ENCODE measurements at places on chromosomes 1 and 21. TPM values are rescaled to one million over a fixed set of nuclear protein-coding genes. Genes with fewer than 3 reads are reported as not detected.

PADI2 gene
- 0.17 TPM for total RNA-seq

LCE1E gene
- not detected for total RNA-seq

DNA sequence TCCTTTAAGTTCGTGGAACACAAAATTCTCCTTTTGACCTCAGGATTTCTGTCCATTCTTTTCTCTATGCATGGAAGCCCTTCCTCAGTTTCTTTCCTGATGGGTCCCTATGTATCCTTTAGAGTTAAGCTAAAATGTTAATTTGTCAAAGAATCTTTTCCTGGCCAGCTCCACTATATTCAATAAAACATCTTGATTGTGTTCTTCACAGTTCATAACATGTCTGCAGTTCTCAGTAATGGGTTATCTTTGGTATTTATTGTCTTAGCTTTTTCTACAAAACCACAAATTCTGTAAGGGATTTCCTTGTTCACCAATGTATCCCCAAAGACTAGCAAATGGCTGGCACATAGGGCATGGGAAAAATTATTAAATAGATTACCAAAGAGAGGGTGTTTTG lies 998.5 kb downstream of the ADGRL2 start:
- DNase-seq: no peak

- DNase-seq: no peak
Measured at GRCh38 chr1:52599236-52599635, 2.9 kb upstream of the GPX7 start.

GRCh38 chr1:165623624-165624023 lies 7.4 kb upstream of the MGST3 start:
- DNase-seq: no peak

GRCh38 chr21:31236528-31236927 lies 107.5 kb downstream of the TIAM1 start:
- no peak for DNase-seq

GRCh38 chr21:44905728-44906090 lies 15.0 kb downstream of the ITGB2 start:
- DNase-seq: no peak

DNA sequence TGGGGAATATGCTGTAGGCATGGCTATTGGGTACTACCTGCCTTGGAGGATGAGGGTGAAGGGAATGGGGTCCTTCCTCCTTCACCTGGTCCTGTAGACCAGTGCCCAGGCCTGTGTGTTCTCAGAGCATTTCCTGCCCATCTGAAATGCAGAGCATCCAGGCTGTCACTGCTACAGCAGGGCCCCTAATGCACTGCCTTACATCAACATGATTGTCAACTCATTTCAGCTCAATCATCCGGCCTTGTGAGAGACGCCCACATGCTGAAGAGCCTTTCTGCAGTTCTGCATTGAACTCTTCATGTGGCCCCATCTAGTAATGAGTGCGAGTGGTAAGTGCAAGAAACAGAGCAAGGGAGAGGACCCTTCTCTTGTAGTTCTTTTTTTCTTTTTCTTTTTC lies 39.8 kb upstream of the SRP9 start:
- DNase-seq: no peak

GRCh38 chr1:231248778-231249177 lies 7.8 kb downstream of the GNPAT start:
- DNase-seq: no peak

DNA sequence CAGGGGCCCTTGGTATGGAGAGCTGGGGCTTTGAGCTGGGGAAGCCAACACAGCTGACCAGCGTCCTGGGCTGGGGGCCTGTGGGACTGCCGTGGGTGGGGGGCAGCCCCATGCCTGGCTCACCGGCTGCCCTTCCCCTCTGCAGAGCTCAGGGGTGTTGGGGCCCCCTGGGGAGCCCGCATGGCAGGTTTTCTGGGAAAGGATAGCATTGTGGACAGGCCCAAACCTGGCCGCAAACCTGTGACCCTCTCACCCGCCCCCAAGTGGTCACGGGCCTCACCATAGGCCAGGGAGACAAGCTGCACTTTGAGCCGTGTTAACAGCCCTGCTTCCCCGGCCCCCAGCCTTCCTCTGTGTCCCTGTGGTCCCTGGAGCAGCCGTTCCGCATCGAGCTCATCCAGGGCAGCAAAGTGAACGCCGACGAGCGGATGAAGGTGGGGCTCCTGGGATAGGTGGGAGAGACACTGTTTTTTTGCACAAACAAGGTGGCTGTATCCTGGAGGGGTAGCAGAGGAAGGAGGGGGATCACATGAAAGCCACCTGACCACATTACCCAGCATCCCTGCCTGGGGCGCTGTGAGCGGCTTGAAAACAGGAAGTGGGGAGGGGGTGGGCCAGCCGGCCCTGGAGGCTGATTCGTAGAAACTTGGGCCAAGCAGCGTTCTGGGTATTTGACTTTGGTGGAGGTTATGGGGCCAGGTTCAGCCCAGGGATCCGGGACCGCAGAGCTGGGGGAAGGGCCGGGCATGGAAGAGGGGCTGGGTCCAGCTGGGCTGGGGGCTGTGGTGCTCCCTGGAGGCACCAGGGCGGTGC lies 65.9 kb downstream of the PIK3CD start:
- DNase-seq: peak; percentile 54

Measured in dermis blood vessel endothelial cell (primary cell).